ENCODE measurements at places on chromosomes 5 and 9.

- DNase-seq: no peak
Observed at GRCh38 chr5:160471761-160472160, 50.1 kb downstream of the PTTG1 start.

DNA sequence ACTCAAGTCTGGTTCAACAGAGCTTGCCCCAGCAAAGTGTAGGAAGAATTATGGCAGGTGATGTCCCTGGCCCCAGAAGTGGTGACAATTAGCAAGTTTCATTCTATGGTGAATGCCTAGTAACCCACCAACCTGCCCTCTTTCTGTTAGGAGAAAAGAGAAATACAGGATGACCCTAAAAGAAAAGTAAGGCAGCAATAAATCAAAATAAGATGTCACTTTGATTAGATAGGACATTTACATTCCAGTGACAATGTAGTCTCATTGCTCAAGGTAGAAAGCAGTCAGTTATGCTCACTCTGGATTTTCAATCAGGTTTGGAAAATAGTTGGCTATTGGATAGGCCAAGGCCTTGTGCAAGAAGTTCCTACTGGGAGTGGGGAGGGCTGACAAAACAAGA lies 5.6 kb upstream of the HSPA9 start:
- no peak for DNase-seq

- DNase-seq: no peak
Observed at GRCh38 chr9:93500571-93501298, 47.4 kb upstream of the FAM120AOS start.

- no peak for DNase-seq
Observed at GRCh38 chr5:9903801-9904200, 273.6 kb upstream of the TAS2R1 start.

GRCh38 chr5:134527961-134528424 lies 2.5 kb downstream of the JADE2 start:
- no peak for DNase-seq

- DNase-seq: no peak
Observed at GRCh38 chr5:103461243-103461642, 101.3 kb downstream of the NUDT12 start.

- DNase-seq: no peak
Observed at GRCh38 chr9:34982361-34982760, 7.2 kb upstream of the DNAJB5 start.

- DNase-seq: no peak
Observed at GRCh38 chr9:88993871-88994460, 2.7 kb downstream of the S1PR3 start.

DNA sequence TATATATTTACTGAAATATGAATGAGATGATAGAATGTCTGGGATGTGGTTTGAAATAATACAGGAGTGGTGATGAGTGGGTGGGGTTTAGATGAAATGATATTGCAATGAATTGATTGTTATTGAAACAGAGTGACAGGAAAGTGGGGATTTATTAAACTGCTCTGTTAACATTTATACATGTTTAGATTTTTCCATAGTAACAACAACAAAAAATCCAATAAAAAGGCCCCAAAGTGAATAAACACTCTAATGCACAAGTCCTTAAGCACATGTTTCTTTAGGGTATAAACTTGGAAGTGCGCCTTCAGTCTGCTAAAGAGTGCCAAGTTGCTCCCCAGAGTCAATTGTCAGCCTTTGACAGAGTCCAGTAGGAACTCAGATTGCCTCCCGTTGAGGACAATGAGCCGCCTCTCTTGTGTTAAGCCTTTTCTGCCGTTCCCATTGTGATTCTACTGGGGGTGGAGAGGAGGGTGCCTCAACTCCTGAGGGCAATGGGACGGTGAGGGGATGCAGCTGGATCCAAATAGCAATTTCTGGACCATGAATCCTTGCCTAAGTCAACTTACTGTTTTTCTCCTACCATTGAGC lies 112.3 kb downstream of the SLC28A3 start:
- DNase-seq: no peak

DNA sequence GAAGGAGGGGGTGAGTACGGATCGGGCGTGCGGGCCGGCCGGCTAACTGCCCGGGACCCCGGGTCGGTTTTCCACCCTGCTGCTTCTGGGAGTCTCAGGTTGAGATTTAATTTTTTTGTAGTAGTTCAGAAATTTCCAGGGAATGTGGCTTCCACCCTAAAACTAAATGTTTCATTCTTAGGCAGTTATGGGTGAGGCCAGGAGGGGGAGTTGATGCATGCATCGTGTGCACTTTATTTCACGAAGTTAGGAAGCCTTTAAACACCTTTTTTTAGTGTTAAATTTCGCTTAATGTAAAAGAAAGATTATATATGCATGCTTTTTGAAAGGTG lies 905 bp downstream of the CDK9 start:
- no peak for DNase-seq

DNA sequence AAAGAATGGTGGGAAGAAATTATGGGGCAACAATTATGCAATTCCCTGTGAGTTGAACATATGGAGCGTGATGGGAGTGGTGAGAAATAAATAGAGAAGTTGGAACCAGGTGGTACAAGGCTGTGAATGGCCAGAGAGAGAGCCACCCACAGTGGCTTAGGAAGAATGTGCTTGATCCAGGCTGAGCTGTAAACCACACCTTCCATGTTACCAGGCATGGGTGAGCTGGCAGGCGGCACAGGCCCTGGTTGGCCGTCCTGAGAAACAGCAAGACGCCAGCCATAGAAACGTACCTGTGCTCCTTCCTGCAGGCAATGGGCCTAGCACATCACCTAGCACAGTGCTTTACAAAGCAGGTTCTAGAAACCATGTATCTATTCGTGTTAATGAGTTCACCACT lies 74.3 kb downstream of the EPB41L4B start:
- DNase-seq: no peak

DNA sequence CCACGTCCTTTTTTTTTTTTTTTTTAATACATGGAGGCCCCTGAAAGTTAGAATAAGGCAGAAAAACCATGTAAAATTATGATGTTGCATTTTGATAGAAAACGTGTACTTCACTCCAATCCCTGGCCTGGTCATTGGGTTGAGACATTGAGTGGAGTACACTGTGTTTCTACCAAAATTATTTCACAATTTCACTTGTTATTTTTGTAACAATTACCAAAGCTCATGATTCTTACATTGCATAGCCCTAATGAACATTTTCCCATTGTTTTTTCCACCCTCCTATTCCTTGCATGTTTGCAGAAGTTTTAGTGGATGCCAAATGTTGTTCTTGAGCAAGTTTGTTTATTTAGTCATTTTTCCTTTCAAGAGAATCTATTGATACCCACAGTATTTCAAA lies 21.9 kb downstream of the MAMDC2 start:
- DNase-seq: no peak

DNA sequence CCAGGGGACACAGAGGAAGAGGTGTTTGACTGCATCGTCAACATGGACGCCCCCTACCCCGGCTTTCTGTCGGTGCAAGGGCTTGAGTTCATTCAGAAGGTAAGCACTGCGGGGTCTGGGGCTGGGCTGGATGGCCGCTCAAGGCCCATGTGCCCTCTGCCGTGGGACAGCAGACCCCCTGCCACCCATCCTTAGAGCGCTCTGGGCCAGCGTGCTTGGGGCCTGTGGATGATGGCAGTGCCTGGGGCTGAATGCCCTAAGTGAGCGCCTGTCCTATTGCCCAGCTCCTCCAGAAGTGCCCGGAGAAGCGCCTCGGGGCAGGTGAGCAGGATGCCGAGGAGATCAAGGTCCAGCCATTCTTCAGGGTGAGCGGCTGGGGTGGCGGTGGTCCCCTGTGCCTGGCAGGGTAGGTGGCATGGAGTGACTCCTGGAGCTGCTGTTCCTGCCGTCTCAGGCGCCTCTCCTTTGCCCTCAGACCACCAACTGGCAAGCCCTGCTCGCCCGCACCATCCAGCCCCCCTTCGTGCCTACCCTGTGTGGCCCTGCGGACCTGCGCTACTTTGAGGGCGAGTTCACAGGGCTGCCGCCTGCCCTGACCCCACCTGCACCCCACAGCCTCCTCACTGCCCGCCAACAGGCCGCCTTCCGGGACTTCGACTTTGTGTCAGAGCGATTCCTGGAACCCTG lies 3.9 kb downstream of the ZDHHC12 start:
- DNase-seq: peak; percentile 60

DNA sequence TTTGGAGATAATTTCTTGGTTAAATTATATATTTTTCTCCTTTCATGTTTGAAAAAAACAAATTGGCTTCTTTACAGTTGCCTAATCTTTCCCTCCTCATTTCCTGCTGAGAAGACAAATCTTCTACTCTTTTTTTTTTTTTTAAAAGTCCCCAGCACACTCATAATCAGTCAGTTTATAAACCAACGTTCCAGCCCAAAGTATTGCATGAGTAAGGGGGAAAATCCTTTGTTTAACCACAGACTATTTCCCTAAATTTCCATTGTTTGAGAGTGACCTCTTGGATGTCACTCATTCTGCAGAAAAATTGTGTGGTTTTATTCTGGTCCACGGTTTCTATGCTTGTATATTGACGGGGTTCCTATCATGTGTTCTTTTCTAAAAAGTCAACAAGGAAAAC lies 55.1 kb upstream of the TLR4 start:
- DNase-seq: no peak

DNA sequence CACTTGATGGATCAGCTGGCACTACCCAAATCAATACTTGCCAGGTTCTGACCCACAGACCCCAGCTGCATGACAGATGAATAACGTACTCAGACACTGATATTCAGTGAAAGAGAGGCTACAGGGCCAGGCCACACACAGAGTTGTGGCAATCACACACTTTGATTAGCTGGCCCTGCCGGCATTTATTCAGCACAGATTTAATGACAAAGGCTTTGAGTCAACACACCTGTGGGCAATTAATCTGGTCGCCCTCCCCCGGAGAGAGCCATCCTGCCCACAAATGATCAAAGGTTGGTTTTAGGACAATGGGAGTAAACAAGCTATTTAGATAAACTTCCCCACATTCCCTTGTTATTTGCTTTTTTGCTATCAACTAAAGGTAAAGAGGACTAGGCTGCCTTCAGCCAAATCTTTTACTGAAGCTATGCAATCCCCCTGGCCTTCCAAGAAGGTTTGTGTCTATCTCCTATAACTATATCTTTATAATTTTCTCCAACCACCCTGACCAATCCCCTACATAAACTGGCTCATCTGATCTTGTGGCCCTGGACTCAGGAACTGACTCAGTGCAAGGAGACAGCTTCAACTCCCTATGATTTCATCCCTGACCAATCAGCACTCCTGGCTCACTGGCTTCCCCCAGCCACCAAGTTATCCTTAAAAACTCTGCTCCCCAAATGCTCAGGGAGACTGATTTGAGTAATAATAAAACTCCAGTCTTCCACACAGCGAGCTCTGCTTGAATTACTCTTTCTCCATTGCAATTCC lies 12.7 kb upstream of the TRIM32 start:
- no peak for DNase-seq

DNA sequence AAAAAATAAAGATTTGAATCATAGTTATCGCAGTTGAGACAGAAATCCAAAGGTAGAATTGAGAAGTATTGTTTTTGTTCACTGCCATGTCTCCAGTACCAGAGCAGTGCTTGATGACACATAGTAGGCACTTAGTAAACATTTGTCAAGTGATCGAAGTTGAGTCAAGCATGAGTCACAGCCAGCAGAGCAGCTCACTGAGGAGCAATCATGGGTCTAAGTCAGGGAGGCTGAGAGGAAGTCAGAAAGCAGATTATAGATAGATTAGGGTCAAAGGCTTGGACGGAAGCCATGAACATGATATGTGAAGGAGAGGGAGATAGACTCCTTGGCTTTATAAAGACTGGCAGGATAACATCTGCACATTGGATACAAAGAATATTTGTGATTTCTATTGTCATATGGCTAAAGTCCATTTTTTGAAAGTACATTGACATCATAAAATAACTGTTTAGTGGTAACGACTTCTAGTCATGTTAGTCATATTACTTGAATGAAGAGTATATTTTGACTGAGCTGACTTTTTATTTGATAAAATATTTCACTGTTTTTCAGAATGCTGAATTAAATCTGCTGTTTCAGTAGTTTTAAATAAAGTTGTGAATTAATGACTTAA lies 168.5 kb downstream of the RAB3C start:
- no peak for DNase-seq

DNA sequence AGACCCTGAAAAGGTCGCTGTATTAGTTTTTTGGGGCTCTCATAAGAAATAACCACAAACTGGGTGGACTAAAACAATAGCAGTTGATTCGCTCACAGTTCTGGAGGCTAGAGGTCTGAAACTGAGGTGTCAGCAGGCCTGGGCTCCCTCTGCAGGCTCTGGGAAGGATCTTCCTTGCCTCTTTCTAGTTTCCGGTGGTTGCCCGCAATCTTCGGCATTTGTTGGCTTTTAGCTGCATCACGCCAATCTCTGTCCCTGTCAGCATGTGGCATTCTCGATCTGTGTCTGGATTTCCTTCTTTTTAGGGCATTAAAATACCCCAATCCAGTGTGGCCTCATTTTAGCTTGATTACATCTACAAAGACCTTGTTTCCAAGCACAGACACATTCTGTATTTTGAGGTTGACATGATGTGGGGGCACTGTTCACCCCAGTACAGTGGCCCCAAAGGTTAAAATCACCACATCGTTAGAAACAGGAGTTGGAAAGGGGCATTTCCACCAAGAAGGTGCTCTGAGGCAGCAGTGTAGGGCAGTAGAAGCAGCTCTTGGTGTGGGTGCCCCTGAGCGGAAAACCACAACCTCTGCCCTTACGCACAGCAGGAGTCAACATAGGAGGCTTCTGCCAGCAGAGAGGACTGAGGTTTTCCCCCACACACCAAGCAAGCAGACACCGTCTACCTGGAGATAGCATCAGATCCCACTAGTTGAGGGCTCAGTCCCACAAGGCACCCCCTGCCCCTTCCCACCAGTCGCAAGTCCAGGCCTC lies 13.5 kb downstream of the ZNF79 start:
- DNase-seq: no peak

- DNase-seq: no peak
Observed at GRCh38 chr5:177316005-177316404, 4.3 kb upstream of the MXD3 start.

GRCh38 chr9:70995511-70995910 lies 125.9 kb downstream of the TRPM3 start:
- DNase-seq: no peak

- DNase-seq: no peak
Observed at GRCh38 chr5:179373961-179374505, 28.8 kb upstream of the ADAMTS2 start.

DNA sequence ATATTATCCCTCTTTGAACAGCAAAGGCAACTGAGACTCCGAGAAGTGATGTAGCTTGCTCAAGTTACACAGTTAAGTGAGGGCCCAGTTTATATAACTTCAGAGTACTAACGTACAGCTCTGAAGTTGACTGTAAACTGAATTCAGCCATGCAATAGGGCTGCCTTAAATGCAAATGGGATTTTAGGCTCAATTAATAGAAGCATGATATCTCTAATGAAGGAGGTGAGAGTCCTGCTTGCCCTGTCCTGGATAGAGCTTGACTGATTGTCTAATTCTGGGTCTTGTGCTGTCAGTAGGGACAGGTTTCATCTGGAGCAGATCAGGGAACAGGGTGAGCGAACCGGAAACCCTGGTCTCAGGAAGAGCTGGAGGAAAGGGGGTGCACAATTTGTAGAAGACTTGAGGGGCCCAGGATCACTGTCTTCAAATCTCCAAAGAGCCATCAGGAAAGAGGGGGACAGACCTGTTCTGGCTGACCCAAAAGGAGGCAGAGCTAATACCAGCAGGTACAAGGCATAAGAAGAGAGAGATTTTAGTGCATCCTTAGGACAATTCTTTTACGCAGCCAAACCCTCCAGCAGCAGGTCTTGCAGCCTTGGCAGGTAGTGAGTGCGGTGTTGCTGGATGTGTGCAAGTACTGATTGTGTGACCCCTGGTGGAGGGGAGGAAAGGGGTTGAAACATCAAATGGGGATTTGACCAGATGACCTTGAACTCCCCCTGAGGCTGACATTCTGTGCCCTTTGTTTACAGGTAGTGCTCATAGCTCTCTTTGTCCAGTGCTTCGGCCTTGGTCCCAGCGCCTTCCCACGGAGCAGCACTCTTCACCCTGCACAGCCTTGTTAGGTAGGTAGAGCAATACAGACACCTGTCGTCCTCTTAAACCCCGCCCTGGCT lies 13.0 kb downstream of the GSN start:
- DNase-seq: no peak
